CD4-positive, alpha-beta T cell treated with Interleukin-17A for 1 hour (primary cell): ENCODE measurements at places on chromosomes 13 and 19.
A peak's percentile ranks its signal among the peaks of the same experiment; 100 is the strongest.

- no peak for DNase-seq
These were observed 187.1 kb downstream of the FOXO1 start for GRCh38 chr13:40479196-40479845.

GRCh38 chr13:90824032-90824431 is 523.5 kb upstream of the MIR17HG start:
- no peak for DNase-seq

DNA sequence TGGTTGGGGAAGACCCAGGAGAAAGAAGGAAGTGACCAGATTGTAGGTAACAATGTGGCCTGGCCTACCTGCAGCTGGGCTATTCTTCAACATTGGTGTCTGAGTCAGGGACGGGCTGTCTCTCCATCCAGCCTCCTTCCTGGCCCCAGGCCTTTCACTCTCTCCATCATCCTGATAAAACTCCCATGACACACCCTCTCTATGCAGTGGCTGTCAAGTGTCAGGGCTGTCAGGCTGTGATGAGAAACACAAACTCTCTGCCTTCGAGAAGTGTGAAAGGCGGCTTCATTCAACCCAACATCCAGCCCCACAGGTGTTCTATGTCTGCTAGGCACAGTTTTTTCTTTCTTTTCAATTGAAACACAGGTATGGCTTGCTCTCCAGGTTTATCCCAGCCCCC is 153.3 kb upstream of the VSTM2B start:
- DNase-seq, result no peak

DNA sequence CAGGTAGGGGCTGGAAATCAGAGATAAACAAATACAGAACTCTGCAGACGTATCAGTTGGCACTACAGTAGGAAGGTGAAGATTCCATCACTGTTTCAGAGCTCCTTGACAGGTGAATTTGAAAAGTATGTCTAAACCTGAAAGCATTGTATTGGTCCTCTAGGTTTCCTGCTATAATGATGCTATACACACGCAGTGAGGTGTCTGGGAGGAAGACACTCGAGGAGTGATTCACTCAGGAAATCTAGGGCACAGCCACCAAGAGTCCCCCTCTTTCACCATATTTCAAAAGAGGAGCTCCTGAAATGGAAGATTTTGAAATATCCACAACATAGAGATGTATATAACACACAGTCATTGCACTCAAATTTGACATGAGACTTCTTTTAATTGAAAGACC is 331.0 kb upstream of the DACH1 start:
- DNase-seq, result no peak

DNA sequence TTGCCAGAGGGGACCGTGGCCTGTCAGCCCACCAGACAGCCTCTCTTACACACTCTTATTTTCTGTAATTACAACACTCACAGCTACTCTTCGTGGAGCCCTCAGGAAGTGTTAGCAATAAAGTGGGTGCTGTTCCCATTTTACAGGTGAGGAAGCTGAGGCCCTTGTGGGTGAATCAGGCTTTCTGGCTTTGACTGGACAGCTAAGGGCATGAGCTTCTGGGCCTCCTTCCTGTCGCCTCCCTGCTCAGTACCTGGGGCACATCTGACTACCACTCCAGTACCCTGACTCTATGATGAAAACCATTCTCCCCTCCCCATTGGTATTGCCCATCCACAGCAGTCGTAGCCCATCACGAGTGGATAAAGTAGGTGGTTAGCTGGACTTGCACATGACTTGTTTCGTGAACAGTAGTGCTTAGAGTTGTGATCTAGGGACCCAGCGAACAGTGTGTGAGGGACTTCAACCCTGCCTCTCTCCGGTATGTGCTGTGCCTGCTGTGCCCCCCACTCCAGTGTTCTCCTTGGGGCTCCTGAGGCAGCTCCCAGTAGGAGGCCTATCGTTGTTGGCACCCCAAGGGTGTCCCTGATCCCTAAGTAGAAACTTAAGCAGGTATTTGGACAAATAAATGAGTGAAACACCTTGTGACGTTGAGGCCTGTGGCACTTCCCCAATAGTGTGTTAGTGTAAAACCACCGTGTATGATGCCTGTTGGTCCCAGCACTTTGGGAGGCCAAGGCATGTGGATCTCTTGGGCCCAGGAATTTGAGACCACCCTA is 38.6 kb downstream of the GATAD2A start:
- DNase-seq, result no peak

- no peak for DNase-seq
These were observed 5.6 kb upstream of the KLK13 start for GRCh38 chr19:51070334-51071094.

DNA sequence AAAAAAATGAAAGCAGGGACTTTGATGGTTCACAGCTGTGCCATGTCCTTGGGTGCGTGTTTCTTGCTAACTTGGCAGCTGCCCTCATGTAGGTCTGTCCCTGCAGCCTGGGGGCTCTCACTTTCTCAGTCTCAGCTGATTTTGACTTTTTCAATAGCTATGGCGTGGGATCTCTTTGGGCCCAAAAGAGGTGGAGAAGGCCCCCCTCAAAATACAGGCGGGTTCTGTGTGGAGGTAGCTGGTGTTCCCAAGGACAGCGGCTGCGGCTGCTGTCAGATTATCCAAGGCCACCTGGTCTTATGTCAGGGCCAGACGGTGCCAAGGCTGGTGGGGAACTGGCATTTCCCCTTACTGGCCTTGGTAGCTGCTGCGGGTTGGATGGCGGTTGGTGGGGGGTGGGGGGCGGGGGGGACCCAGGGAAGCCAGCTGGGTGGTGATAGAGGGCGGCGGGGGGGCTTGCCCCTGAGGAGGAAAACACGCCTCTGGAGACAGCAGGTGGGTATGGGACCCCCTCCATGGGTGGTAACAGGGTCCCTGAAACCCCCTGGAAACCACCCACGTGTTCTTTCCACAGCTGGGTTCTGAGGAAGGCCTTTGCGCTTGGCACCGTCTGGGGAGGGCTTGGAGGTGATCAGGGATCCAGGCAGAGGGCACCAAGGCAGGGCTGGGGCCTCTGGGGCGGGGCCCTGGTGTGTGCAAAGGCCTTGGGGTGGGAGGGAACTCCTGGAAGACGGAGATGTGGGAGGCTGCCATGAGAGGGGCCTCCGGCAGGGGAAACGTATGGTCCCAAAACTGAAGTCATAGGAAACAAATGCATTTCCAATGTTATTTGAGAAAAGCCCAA is 4.1 kb downstream of the TIMM13 start:
- DNase-seq, result no peak

DNA sequence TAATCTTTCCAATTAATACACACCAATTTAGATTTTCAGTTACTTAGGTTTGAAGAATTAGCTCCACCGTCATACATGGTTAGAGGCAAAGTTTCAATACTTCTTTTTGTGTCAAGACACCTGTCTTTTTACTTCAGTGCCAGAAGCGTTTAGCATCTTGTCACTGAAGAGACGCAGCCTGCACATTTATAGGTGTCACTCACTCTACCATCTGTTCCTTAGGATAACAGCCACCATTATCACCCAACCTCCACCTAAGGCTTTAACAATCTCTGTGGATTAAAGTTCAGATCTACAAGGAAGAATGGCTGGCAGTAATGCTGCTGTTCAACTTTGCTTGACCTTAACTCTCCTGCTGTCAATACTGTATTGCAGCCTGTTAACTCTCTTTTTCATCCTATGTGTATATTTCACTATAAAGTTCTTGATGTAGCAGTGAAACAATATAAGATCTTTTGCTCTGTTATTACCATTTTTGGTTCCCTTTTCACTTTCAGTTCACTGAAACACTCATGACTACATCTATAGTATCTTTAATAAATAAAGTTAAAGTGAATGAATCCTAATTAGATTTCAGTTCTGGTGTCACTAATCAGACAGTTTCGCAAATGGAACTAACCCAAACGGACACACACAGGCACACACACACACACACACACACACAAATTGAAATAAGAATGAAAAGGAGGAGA is 435.6 kb downstream of the PCDH9 start:
- no peak for DNase-seq

DNA sequence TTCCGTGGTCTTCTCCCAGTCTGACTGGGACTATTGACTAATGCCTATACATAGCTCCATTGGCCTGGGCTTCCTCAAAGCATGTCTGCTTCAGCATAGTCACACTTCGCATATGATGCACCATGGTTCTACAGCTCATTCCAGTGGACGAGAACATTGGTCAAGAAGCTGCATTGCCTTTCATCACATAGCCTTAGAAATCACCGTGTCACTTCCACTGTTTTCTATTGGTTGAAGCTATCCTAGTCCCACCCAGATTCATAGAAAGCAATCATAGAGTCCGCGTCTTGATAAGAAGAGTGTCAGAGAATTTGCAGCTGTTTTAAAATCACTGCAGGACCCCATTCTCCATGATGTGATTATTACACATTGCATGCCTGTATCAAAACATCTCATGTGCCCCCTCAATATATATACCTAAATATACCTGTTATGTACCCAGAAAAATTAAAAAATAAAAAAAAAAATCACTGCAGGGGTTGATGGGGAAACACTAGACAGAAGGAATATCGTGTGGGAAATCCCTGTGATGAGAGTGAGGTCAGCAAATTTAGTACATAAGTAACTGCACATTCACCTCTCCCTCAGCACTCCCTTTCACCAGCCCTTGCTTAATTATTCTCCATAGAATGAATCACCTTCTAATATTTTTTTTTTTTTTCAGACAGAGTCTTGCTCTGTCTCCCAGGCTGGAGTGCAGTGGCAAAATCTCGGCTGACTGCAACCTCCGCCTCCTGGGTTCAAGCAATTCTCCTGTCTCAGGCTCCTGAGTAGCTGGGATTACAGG is 2.2 kb upstream of the ARHGAP33 start:
- DNase-seq, result no peak

- DNase-seq, result peak; percentile 88
These were observed 10.6 kb downstream of the POU2F2 start for GRCh38 chr19:42121656-42122069.

DNA sequence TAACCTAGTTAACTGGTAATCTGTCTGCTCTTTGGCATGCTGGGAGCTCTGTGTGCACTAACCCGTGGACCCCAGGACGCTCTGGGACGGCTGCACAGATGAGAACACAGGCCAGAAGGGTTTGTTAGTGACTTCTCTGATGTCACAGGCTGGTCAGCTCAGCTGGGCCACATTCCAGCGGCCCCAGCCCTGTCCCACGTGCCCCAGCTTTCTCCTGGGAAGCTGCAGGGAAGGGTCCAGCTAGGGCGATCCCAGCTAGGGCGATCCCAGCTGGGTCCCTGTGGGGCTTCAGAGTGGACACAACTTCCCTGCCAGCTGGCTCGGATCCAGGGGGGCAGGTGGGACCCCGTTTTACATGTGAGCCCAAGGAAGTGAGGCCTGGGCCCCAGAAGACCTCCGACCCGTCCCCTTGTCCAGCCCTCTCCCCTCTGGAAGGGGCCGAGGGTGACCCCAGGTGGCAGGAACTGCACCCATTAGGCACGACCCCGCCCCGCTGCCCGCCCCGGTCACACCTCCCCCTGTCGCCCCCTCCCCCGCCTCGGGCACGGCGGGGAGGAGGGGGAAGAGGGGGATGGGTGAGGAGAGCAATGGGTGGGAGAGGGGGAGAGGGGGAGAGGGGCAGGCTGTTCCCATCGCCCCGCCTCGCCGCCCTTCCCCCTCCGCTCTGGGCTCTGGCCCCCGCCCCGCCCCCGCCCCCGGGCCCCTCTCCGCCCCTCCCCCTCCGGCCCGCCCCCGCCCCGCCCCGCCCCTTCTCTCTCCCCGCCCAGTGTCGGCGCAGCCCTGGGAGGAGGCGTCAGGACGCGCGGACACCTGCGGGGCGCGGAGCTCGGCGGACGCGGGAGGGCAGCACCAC is 75.2 kb upstream of the MCF2L start:
- DNase-seq, result peak; percentile 20

- DNase-seq, result no peak
These were observed 4.4 kb downstream of the TEKTIP1 start for GRCh38 chr19:3543150-3544057.
